Mucosa of gallbladder (tissue), 1 donor: ENCODE measurements at places on chromosomes 16 and 17.

GRCh38 chr17:64920026-64920418 lies 744 bp upstream of the LRRC37A3 start:
- DNase-seq = no peak

- DNase-seq = no peak
These were observed 24.1 kb downstream of the ANKRD40 start for GRCh38 chr17:50683434-50684287.

DNA sequence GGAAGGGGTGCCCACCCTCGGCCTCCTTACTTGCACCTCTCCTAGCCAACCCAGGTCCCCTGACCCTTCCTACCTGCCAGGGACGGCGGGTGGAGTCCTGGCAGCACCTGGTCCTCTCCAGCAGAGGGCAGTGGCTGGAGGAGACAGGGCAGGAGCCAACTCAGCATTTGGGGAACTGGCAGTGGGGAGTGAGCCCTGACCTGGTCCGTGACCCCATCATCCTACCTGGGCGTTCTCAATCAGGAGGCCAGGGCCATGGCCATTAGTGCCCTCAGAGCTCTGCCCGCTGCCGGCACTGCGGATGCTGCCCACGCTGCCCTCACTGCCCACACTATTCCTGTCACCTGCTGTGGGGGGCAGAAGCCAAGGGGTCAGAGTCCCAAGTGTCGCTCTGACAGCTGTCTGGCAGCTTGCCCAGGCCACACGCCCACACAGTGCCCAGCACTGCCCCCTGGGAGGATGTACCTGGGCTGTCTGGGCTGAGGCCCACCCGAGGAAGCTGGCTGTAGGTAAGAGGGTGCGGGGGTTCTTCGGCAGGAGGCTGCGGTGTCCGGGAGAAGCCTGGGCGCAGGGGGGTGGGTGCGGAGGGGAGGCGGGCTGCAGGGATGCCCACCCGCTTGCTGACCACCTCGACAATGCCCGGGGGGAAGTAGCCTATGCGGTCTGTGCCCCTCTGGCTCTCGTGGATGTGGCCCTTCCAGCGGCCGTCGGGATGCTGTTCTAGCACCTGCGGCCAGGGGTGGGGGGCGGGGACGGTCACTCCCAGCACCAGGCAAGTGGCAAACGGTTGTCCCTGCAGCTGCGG lies 10.8 kb downstream of the CASKIN2 start:
- DNase-seq = no peak

DNA sequence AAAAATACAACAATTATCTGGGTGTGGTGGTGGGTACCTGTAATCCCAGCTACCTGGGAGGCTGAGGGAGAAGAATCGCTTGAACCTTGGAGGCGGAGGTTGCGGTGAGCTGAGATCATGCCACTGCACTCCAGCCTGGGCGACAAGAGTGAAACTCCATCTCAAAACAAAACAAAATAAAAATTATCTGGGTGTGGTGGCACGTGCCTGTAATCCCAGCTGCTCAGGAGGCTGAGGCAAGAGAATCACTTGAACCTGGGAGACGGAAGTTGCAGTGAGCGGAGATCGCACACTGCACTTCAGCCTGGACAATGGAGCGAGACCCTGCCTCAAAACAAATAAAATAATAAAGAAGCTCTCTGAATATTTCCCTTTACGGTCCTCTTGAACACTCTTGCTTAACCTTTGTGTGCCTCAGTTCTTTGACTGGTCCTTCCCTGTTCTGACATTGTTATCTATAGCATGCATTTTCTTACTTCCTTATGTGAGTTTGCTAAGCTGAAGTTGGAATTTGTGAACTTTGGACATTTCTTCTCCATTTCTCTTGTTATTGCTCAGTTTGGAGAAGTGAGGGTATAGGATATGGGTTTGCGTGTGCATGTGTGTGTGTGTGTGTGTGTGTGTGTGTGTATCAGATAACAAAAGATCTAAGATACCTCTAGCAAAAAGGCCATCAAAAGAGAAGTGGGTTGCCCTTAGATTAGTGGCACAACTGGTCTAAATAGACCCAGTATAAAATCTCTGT lies 29.7 kb upstream of the WSB1 start:
- no peak for DNase-seq

DNA sequence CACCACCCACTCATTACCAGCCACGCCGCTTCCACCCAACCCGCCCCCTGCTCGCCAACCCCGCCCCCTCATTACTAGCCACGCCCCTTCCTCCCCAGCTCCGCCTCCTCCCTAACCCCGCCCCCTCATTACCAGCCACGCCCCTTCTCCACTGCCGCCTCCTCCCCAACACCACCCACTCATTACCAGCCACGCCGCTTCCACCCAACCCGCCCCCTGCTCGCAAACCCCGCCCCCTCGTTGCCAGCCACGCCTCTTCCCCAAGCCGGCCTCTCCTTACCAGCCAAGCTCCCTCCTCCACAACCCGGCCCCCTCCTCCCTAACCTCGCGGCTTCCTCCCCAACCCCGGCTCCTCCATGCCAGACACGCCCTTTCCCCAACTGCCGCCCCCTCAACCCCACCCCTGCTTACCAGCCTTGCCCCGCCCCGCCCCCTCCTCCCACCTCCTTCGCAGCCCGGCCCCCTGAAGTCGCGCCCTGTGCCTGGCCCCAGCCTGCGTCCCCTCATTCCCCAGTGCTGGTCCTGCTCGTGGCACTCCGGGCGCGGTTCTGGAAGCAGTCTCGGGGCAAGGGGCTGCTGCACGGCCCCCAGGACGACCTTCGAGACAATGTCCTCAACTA lies 7.3 kb downstream of the SLC22A31 start:
- peak; percentile 45 for DNase-seq

DNA sequence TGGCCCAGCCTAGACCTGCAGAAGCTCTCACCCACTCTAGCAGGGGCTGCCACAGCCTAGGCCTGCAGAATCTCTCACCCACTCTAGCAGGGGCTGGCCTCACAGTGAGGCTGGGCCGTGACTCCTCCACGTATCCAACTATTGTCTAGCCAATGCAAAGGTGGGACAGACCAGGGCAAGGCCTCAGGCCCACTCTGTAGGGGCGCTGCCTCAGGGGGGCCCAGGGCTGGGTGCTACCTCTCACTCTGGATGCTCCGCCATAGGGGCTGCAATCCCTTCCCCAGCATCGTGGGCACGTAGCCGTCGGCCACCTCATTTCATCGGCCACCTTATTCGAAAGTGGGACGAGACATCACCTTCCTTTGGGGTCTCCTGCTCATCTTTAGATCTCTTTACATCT lies 51.7 kb downstream of the RPH3AL start:
- no peak for DNase-seq

GRCh38 chr16:49434733-49435132 lies 61.1 kb downstream of the C16orf78 start:
- DNase-seq = no peak

- no peak for DNase-seq
These were observed 392.5 kb downstream of the HS3ST3B1 start for GRCh38 chr17:14693382-14693781.

DNA sequence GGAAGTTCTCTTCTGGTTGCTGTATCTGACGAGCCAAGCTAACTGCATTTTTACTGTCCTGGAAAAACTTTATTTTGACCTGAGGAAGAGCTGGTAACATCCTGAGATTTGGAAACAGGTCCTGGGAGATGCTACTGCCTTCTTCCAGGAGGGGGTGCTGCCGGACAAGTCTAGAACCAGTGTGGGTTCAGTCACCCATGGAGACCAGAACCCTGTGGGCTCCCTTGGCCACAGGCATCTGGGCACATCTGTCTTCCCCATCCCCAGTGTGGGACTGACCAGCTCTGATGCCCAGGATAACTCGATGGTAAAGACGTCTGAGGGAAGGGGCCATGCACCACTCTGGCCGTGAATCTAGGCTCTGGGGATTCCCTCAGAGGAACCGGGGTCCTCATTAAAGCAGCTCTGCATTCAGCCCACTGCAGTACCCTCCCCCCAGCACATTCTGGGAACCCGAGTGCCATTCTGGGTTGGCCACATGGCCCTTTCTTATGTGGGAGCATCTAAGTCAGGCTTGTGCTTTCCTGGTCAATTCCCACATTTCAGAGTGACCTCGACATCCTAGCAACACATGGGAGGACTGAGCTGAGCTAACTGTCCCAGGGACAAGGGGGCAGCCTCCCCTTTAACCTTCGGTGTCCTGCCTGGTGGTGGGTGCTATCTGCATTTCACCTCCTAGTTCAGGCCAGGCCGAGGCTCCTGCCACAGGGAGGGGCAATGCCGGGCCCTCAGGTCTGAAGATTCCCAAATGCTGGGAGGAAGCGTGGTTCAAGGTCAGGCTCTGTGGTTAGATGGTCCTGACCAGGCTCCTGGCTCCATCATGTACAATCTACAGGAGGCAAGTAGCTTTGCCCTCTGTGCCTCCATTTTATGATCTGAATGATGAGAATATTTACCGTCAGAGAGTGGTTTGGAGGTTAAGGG lies 6.4 kb downstream of the C16orf86 start:
- DNase-seq = peak; percentile 59

GRCh38 chr16:84404936-84405639 lies 36.8 kb downstream of the ATP2C2 start:
- no peak for DNase-seq

GRCh38 chr16:679814-680624 lies at the start of gene STUB1:
Gene STUB1, plus strand, starts transcription at chr16:680410. Its CDS starts 116 bp downstream, at chr16:680526.
- peak; percentile 81 for DNase-seq

DNA sequence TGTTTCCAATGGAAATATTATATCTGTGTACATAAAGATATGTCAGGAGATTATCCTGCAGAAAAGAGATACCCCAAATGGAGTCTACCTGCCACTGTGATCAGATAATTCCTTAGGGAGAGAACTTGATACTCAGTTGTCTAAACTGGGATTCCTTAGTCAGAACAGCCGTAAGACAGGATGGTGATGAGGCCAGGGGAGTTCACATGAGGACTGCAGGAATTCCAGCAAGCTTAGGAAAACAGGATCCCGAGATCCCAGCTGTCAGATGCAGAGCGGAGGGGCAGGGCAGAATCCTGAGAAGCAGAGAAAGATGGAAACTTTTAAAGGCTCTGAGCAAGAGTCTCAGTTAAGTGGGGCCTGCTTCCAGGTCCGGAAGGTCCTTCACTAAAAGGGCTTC lies 4.7 kb downstream of the KRABD2 start:
- DNase-seq = no peak

DNA sequence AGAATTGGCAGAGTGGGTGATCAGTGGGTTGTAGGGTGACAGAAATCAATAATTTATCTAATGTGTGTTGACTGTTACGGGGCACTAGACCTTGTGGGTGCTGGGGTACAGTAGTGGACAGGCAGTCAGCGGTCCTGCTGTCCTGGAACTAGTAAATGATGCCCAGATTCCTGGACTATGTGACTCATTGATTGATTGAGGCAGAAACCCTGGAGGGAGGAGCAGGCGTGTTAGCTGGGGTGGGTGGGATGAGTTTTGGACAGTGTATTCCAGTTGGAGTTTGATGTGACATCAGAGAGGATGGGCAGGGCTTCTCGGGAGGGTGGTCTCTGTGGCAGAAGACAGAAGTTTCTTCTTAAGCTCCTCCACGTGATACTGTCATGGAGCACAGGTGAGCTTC lies 24.4 kb downstream of the PRMT7 start:
- DNase-seq = no peak

DNA sequence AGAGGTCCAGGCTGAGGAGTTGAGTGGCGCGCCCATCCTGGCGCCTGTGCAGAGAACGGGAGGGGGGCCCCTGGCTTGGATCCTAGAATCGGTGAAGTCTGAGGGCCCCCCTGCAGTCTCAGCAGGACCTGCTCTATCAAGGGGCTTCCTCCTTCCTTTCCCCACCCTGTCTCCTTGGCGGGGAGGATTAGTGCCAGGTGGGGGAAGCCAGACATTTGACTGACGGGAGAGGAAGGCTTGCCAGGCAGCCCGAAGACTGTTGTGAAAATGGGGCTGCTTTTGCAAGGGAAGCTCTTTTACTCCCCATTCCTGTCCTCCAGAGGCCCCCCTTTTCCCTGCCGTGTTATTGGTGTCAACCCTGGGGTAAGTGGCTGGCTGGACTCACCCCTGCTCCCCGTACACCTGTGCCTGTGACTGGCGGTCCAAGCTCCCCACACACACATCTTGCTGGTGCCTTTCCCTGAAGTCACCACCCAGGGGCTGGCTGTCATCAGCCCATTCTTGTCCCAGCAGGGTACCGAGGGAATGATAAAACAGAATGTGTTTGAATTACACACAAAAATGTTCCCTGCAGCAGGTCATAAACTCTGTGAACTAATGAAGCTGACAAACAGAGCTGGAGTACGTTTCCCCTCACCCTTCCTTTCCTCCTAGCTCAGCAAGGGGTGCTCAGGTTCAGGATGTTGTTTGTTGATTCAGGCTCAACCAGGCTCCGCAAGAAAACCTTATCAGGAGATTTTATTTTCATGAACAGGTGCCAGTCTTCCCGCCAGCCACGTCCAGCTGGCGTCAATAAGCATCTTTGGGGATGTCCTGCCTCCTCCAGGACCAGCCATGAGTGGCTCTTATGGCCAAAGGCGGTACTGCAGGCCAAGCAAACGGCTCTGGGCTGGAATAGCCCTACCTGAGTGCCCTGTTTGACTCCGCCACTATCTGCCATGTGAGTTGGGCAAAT lies 4.4 kb upstream of the ARMC7 start:
- DNase-seq = peak; percentile 68

DNA sequence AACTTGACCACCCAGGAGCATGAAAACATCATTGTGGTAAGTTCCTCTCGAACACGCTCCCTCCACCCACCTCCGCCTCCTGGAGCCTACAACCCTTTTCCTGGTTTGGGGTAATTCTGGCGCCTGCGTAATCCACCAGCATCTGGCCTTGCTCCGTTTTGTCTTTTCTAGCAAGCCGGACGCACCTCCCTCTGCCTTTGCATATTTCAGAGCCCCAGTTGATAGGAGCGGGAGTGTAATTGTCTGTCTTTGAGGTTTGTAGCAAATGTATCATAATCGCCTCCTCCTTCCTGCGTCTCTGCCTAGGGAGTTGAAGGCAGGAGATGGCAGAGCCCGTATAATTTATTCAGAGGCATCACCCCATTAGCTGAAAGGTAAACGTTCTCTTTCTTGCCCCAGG lies 121.3 kb upstream of the PLCG2 start:
- DNase-seq = peak; percentile 48

DNA sequence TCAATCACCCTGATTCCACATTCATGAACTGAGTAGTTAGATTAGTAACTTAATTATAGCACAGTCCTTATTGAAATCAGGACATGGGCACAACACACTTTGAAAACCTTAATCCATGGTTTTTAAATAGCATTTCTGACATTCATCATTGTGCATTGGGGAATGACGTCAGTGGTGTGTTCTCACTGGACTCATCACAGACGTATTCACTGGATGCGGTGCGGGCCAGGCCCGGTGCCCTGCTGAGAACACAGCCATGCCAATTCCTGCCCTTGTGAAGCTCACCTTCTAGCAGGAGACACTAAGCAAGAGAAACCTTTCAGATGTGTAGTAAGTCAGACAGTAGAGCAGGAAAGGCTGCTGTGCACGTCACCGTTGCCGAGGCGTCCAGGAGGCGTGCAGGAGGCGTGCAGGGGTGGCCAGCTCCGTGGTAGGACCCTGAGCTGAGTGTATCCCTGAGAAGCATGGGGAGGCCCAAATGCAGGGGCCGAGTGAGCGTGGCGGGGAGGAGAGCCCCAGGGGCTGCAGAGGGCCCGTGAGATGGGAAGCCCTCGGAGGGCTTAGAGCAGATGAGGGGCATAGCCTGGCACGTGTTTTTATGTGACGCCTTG lies 12.9 kb downstream of the BANP start:
- DNase-seq = no peak

GRCh38 chr17:50505591-50506130 lies 2.6 kb upstream of the MYCBPAP start:
- no peak for DNase-seq

- no peak for DNase-seq
These were observed 755 bp upstream of the TUFM start for GRCh38 chr16:28846933-28847273.

- no peak for DNase-seq
These were observed 89.1 kb downstream of the KCNJ2 start for GRCh38 chr17:70258465-70258864.
